ENCODE measurements at places on chromosomes 11 and 22.

- no peak for DNase-seq
Measured at GRCh38 chr11:954392-955153, 28.9 kb downstream of the AP2A2 start.

DNA sequence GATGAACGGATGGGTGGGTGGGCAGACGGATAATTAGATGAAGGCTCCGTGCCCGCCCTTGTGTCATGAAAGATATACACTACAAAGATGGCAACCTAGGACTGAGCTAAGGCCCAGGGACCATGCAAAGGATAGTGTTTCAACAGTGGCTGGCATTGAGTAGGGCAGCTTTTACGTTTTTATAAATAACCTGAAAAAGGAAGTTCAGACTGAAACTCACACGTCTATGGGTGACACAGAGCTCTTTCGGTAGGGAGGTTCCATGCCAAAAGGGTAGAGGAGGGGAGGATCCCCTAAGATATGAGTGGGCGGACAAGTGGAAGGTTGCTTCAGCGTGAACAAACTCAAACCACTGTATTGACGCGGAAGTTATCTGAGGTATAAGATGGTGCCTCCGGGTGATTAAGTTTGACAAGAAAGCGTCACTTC lies 90.5 kb downstream of the UBASH3B start:
- no peak for DNase-seq

DNA sequence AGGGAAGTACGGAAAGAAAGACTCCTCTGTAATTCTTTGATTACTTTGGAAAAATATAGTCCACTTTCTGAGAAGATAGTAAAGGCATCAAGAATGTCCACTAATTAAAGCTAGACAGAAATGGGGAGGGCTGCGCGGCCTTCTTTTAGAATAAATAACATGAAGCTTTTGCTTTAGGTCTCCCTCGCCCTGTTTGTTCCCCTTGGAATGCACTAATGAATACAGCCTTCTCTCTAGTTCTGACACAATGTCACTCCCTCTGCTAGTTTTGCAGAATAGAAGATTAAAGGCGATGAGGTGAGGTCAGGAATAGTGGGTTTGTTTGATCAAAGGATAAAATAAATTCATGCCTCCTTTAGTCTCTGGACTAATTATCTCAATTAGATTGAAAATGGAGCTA lies 543.9 kb downstream of the OPCML start:
- DNase-seq: no peak

DNA sequence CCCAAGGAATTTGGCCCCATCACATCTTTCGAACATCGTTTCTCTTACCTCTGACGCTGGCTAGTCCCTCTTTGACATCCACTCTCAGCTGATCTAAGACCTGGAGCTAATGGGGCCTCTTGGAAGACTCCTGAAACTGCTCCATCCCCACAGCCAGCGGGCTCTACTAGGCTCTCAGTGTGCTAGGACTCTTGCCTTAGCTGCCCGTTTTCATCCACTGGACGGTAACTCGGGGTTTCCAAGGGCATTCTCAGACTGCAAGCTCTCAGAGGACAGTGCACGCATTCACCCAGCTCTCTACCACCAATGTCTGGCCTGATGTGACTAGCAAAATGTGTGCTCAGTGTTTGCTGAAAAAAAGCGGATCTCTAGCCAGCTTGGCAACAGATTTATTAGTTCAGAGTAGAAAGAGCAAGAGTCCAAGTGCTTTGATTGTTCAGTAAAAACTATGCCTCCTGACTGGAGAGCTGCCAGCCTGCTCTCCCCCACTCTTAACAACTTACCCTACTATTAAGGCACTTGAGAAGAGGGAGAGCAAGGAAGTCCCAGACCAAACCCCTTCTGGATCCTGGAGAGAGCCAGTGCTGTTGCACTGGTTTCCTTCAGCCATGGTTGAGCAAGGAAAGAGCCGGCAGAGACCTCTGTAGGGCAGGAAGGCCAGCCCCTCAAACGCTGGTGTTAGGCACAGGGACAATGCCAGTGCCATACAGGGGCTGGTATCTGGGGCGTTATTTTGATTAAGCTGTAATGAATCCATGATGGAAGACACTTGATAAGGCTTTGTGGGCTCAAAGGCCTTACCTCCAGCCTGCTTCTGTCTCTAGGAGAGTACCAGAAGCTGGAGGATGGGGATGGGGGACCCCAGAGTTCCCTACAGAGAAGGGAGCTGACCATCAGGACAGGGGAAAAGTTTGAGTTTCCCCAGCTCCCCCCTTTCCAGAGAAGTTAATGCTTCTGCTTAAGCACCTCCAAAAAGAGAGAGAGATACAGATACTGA lies 9.2 kb downstream of the RELA start:
- no peak for DNase-seq

DNA sequence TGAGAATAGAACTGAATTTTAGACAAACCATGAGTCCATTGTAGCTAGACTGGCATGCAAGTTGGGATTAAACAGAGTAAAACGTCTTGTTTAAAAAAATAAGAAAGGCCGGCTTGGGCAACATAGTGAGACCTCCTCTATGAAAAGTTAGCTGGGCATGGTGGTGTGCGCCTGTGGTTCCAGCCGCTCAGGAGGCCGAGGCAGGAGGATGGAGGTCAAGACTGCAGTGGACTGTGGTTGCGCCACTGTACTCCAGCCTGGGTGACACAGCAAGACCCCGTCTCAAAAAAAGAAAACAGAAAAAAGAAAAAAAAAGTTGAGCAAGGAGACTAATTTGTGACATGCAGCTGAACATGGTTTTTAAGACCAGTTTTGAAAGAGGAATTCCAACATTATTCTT lies 23.5 kb downstream of the CDPF1 start:
- DNase-seq: no peak

GRCh38 chr11:123903932-123904331 lies 2.0 kb downstream of the OR8D4 start:
- DNase-seq: no peak

GRCh38 chr11:72294616-72295395 lies 50.8 kb upstream of the PHOX2A start:
- DNase-seq: no peak

GRCh38 chr11:116650052-116650451 lies 122.7 kb downstream of the BUD13 start:
- no peak for DNase-seq

GRCh38 chr11:62062223-62062861 lies 61.5 kb upstream of the INCENP start:
- no peak for DNase-seq

GRCh38 chr22:23691748-23692423 lies 1.1 kb downstream of the RGL4 start:
- DNase-seq: no peak

GRCh38 chr11:1260023-1260501 lies 37.2 kb downstream of the MUC5B start:
- DNase-seq: no peak

GRCh38 chr11:69634590-69634989 lies 6.4 kb upstream of the CCND1 start:
- no peak for DNase-seq

DNA sequence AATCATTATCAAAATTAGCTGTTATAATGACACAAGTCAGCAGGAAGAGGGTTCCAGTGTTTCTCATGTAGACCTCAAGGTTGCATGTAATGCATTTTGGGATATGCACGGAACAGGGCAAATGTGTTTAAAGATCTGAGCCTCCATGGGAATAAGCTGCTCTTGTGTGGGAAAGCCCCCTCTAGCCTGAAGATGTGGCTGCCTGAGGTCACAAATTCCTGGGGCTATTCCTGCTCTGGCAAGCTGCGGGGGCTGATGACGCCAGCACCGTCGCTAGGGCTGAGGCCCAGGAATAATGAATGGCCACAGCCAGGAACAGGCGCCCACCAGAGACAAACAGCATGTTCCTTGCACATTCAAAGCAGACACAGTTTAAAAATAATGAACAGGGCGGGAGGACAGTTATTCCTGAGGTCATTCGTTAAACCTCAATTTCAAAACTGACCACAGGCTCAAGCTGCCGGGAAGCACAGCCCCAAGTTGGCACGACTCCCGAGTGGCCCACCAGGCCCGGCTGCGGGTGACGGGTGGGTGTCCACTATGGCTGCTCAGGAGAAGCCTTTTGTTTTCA lies 11.7 kb downstream of the OSBPL5 start:
- no peak for DNase-seq

DNA sequence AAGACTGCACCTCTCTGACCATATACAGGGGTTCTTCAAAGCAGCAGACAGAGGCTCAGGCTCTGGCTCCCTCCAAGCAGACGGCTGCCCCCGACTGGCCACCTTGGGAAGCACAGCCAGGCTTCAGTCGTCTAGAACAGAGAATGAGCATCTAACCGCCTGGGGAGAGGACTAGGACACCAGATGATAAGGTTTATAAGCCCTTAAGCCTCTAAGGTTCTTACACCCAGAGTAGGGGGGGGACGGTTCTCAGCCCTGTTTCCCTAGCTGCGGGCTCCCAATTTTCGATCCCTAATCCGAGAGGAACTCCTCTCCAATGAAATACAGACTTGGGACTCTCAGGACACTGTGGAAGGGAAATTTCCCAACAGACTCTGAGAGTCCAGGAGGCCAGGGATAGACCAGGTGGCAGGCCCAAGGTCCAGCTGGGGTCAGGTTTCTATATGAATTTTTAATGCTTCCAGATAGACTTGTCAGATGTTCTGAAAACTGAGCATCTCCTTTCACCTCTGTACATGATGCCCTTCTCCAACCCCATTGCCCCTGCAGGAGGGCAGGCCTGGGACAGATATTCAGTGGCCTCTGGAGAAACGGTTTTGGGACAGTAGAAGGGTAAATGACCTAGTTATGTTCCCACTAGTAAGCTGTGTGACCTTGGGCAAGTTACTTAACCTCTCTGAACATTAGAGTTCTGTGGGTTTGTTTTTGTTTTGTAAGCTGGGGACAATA lies 20.2 kb downstream of the RTN4RL2 start:
- DNase-seq: peak; percentile 41

GRCh38 chr11:103892603-103893002 lies 143.8 kb upstream of the DDI1 start:
- no peak for DNase-seq

DNA sequence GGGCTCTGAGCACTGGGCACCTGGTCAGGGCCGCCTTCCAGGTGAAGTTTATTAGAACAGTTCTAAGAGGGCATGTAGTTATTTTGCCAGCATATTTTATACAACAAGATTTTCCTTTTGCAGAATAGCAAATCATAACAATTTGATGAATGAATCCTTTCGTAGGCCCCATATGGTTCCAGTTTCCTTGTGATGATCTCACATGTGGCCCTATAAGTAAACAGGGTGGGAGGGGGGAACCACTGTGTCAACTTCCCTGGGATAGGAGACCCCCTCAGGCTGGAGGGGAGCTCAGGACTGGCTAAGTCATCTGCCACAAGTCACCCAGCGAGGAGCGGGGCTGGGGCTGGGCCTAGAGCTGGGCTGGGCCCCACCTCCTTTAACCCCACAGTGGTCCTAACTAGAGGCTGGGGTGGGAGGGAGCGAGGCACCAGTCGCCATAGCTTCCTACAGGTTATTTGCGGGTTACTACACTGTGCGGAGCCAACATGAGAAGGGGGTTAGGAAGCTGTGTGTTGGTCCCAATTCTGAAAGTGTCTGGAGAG lies 4.2 kb downstream of the FBLN1 start:
- DNase-seq: no peak

DNA sequence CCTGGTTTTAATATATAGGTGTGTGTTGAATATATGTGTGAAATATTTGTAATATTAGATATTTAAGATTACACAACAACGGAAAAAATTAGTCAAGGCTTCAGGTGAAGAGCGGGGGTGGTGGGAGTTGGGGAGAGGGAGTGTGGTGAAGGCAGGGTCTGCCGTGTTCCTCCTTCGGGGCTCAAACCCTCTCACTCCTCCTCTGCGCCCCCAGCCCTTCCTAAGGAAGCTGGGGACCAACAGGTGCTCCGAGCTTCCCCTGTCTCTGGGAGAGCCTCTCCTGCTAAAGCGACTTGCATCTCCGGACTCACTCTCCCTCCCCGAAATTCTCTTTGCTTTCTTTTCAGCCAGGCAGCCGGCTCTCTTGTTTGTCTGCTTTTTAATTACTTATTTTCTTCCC lies 960 bp upstream of the CADM1 start:
- no peak for DNase-seq

DNA sequence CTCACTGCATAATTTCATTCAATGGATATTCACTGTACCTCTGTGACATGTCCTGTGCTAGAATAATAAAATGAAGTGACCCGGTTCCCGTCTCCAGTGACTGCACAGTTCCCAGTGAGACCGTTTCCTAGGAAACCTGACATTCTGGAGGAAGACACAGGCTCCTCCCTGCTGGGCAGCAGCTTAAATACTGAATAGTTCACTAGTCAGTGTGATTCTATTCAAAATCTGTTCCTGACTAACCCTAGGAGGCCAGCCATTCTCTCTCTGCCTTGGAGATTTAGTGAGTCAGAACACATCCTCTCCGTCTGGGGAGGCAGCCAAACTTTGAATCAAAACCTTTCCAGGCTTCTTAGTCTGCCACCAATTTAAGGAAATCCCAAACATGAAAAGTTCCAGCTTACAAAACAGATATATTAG lies 11.3 kb downstream of the TRIM66 start:
- no peak for DNase-seq

DNA sequence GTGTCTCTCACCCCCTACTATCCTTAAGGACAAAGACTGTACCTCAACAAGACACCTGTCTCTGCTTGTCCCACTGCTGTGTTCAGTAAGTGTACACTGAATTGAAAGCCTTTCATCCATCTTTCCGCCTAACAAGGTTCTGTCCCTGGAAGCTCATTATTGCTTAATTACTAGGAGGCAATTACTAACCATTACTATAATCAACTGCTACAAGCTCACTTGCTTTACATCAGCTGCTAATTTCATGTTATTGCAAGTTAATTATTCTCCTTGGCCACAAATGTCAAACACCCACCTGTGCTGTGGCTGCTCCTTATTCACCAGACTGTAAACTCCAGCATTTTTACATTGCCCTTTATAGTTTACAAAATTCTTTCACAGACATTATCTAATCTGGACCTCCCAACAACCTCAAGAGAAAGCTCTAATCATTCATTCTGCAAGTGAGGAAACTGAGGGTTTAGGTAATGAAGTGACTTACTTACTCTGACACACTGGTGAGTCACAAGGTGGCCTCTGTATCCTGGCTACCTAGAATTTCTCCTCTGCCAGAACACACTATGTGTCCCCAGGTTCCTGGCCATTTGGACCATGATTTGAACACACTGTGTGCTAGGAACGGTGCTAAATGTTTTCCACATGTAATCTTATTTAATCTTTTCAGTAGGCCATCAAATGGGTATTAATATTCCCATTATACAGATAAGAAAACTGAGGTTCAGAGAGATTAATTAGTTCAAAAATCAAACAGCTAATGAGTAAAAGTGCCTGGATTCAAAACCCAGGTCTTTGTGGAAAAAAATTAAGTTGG lies 66.7 kb downstream of the RAB30 start:
- no peak for DNase-seq

DNA sequence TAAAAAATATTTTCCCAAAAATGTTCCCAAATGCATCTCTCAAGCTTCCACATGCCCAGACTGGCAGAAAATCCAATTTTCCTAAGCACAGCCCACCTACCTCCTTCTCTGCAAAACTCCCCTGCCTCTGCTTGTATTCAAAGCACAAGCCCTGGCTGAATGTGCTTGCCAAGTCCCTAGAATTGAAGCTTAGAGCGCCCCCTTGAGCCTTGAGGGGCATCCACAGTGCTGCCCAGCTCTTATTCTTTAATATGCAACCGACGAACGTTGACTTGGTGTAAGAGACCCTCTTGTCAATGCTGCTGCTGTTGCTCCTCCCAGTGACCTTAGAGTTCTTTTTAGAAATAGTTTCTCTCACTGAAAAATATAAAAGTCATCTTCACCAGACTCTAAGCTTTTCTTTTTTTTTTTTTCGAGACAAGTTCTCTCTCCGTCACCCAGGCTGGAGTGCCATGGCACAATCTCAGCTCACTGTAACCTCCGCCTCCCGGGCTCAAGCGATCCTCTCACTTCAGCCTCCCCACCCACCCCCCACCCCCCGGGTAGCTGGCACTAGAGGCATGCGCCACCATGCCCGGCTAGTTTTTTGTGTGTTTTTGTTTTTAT lies 63.5 kb upstream of the CAPRIN1 start:
- DNase-seq: peak; percentile 73

Data from NCI-H1930 (cell line).